ENCODE measurements at places on chromosomes 16 and 17. TPM values are rescaled to one million over a fixed set of nuclear protein-coding genes. Genes with fewer than 3 reads are reported as not detected.

Gene HOXB6
- 19.2 TPM for total RNA-seq

Gene GPR179
- total RNA-seq = not detected

Gene CSH1
- not detected for total RNA-seq

Gene ACSM2A
- not detected for total RNA-seq

Gene FA2H
- not detected for total RNA-seq

Measured in HT1080 (cell line).